Stimulated activated CD4-positive, alpha-beta T cell treated with anti-CD3 and anti-CD28 coated beads, Interleukin-4, amount 100 ng/mL, for 4 hours (primary cell): ENCODE measurements at places on chromosomes 13 and 19.
A peak's percentile ranks its signal among the peaks of the same experiment; 100 is the strongest.

GRCh38 chr13:25372284-25373081 lies 709 bp downstream of the ATP8A2 start:
- no peak for DNase-seq

- no peak for DNase-seq
Observed at GRCh38 chr13:91311491-91311890, 36.0 kb upstream of the MIR17HG start.

- DNase-seq = peak; percentile 16
Observed at GRCh38 chr13:99542788-99543406, 41.6 kb downstream of the TM9SF2 start.

DNA sequence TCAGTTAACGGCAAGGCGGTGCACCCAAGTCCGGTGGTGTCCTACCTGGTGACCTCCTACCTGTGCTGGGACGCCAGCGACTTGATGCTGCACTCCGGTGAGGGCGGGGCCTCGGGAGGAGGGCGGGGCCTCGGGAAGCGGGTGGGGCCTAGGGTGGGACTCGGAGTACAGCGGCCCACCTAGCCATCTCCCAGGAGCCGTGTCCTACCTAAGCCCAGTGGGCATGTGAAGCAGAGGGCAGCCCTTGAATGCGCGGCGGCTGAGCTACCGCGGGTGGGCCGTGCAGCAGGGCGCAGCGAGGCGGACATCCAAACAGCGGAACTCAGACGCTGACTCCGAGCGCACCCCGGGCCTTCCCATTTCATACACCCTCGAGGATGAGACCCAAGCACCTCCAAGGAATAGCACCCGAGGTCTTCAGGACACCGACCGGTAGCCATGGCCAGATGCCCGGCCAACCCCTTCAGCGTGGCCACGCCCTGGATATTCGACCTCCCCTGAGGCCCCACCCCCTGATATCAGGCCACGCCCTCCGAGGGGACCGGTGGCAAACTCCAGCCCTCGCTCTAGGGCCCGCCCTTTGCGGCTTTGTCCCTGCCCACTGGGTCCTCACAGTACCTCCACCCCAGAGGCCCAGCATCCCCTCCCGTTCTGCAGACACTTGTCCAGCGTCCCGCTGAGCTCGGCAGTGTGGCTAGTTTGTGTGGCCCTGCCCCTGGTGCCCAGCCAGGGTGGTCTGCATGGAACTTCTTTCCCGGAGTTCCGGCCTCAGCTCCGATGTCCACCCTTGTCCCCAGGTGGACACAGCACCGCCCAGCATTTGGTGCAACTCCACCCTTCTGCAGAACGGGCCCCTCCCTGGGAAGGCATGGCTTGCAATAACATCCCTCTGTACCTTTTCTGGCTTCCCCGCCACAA lies 5.4 kb downstream of the KLK1 start:
- no peak for DNase-seq
